Activated CD8-positive, alpha-beta memory T cell treated with anti-CD3 and anti-CD28 coated beads for 48 hours (primary cell): ENCODE measurements at places on chromosomes 3 and 15.

- DNase-seq, result no peak
Measured at GRCh38 chr3:79886204-79886603, 118.4 kb upstream of the ROBO1 start.

DNA sequence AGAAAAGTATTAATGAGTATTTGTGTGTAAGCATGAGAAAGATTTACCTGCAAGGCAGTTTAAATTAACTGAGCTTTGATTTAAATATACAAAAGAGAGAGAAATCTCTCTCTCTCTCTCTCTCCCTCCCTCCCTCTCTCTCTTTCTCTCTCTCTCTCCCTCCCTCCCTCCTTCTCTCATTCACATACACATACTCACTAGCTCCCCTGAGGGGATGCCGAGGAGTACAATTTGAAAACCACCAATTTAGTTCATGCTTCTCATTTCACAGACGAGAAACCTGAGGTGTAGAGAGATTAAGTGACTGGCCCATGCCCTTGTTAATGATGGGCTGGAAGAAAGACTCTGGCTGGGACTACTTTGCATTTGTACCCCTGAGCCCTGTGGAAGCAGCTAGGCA lies 59.4 kb downstream of the MECOM start:
- no peak for DNase-seq

- DNase-seq, result no peak
Measured at GRCh38 chr3:153442386-153442785, 280.4 kb downstream of the RAP2B start.

DNA sequence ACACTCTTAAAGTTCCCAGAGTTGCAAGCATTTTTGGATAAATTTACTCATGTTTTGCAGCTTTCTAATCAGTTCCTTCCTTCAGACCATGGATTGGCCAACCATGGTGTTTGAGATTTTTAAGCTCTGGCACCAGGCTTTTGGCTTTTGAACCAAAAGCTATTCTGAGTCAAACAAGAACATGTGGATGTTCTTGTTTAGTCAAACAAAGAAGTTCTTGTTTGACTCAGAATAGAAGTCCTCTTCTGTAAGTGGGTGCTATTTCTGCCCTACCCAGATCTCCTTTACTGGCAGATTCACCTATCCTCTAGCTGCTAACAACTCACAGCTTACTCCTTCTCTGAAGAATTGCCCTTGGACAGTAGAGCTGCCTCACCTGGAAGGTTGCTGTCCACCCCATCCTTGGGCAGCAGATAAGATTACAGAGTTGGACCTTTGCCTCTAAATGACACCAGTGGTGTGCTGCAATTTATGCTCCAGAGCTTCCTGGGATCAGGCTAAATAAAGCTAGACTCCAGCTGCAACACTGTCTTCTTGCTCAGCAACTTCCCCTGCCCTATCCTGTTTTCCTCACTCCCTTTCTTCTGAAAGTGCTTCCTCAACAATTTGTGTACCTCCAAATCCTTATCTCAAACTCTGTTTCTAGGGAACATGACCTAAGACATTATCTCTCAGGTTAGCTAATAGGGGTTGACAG lies 65.6 kb downstream of the COL6A6 start:
- DNase-seq, result no peak

- no peak for DNase-seq
Measured at GRCh38 chr3:37453393-37454389, 279.3 kb upstream of the LRRFIP2 start.

DNA sequence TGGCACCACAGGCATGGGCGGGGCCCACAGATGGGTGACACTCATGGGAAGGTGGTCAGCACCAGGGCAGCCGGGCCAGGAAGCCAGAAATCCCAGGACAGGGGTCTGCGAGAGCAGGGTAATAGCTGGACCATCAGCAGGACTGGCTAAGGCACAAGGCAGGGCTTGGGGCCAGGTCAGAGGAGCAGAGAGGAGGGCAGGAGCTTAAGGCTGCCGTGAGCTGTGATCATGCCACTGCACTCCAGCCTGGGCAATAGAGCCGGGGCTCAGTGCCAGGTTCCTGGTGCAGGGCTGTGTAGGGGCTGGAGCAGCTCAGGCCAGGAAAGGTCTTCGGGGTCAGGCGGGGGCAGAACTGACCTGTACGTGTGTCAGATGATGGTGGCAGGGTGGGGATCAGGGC lies 64.2 kb upstream of the LINGO1 start:
- DNase-seq, result no peak

DNA sequence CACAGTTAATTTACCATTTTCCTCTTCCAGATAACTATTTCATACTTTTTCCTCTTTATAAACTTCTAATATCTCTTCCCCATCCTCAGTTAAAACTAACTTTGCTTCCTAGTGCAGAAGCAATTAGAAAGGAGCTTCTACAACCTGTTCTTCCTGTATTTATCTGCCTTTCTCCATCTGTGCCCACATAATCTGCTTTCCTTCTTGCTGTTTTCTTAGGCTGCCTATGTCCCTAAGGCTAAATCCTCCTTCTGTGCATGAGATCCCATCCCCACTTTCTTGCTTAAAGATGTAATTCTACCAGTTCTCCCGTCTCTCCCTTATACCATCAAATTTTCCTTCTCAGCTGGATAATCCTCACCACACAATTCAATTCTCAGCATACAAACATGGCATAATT lies 28.3 kb upstream of the HGD start:
- no peak for DNase-seq

DNA sequence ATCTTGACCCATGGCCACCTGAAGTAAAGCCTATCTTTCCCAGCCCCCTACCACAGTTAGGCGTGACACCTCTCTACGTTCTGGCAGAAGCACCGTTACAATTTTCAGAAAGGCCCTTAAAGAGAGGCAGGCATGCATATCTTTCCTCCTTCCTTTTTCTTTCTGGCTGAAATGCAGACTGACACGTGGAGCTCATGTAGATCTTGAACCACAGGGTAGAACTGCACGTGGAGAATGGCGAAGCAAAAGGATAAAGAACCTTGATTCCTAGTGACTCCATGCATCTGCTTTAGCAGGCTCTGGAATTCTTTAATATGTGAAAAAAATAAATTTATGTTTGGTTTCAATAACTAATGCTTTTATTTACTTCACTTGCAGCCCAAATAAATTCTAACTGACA lies 166.6 kb downstream of the CPNE4 start:
- DNase-seq, result no peak

DNA sequence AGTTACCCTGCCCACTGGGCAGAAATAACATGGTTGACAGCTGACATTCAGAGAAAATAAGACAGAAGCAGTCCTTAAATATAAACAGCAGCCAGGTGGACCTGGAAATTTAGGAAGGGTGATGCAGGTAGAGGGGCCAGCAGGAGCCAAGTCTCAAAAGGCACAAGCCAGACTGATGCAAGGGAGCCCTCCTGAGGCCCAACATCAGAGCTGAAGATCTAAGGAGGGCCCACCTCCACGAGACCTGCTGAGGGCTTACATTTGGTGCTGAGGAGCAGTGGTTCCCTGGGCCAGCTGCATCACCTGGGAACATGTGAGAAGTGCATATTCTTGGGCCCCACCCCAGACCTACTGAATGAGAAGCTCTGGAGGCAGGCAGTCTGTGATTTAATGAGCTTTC lies 105.5 kb upstream of the TRIM42 start:
- no peak for DNase-seq

GRCh38 chr3:131326307-131326706 lies 55.3 kb upstream of the NUDT16 start:
- DNase-seq, result no peak

DNA sequence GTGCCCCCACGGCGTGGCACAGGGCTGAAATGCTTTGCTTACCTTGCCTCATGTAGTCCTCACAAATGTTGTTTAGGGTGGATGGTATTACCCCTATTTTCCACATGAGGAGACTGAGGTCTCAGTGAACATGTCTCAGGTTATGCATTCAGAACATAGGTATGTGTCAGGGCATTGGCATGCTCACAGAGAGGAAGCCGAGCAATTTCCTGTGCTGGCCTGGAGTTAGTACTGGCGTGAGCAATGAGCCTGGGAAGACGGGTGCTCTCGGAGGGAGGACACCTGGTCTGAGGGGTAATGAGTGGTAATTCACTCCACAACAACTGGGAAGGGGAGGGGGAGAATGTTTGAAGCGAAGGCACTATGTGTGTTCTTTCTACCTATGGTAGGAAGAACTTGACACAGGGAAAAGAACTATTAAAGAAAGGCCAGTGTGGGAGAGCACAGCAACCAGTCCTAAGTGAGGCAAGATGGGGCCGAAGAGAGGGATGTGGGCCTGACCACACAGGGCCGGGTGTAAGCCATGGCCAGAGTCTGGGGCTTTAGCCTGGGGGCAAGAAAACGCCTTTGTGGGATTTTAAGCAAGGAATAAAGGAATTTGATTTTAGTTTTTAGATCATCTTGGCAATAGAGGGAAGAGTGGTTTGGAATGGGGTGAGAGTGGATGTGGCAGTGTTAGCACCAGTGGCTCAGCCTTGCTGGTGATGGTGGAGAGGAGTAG lies 4.9 kb upstream of the FAM131A start:
- no peak for DNase-seq

- DNase-seq, result no peak
Measured at GRCh38 chr3:153573481-153573880, 411.5 kb downstream of the RAP2B start.

DNA sequence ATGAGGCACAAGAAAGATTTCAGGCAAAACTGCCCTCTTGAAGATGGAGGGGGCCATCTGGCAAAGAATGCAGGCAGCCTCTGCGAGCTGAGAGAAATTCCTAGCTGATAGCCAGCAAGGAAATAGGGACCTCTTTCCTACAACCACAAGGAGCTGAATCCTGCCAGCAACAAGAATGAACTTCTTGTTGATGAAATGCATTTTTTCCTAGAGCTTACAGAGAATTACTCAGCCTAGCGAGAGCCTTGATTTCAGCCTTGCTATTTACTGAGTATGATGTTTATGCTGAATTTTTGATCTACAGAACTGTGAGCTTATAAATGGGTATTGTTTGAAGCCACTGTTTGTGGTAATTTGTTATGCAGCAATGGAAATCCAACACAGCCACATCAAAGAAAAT lies 148.5 kb upstream of the NAALADL2 start:
- DNase-seq, result no peak

GRCh38 chr3:45816544-45816943 lies 20.2 kb upstream of the SLC6A20 start:
- no peak for DNase-seq

GRCh38 chr15:93307513-93307912 lies 218.5 kb upstream of the RGMA start:
- no peak for DNase-seq
